ENCODE measurements at places on chromosomes 2 and 18. TPM values are rescaled to one million over a fixed set of nuclear protein-coding genes. Genes with fewer than 3 reads are reported as not detected.

RAX gene
- not detected for total RNA-seq

DNA sequence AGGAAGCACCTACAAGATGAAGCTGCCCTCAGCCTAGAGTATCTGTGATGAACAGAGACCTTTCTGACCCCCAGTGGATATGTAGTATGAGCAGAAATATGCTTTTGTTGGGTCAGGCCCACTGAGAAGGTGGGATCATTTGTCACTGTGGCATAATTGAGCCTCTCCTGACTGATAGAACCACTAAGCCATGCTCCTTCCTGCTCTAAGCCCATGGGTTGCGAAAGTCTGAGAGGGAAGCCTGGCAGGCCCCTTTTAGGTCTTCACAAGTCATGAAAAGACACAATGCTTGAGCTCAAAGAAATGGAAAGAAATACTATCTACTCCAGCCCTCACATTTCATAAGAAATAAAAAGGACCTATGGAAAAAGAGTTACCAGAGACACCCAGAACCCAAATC is 127.7 kb downstream of the TNS1 start:
- DNase-seq = no peak

DNA sequence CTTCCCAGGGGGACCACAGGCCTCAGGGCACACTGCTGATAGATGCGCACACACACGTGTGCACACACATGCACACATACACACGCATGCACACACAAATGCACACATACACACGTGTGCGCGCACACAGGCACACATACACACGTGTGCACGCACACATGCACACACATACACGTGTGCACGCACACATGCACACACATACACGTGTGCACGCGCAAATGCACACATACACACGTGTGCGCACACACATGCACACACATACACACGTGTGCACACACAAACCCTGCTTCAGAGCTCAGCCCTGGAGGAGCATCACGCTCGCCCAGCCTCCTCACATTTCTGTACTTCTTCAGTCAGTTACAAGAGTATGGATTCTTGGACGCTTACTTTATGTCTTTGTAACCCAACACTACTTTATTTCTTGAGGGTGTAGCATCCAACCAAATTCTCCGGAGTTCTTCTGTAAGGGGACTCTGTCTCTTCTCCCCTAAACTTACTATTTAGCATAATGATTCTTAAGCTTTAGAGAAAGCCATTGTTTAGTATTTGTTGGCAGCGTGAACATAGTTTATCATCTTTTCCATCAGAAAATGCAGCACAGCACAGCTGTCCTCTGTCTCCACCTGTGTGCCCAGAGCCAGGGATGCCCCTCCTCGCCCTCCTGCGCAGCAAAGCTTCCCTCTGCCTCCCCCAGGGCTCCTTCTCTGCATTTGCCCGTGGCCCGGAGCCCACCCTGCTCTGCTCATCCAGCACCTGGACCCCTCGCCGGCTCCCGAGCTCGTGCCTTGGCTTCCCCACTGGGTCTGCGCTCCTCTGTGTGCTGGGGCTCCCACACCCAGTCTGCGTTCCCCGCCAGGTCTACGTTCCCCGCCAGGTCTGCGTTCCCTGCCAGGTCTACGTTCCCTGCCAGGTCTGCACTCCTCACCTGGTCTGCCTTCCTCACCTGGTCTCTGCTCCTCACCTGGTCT is 74.4 kb upstream of the CTDP1 start:
- no peak for DNase-seq

DNA sequence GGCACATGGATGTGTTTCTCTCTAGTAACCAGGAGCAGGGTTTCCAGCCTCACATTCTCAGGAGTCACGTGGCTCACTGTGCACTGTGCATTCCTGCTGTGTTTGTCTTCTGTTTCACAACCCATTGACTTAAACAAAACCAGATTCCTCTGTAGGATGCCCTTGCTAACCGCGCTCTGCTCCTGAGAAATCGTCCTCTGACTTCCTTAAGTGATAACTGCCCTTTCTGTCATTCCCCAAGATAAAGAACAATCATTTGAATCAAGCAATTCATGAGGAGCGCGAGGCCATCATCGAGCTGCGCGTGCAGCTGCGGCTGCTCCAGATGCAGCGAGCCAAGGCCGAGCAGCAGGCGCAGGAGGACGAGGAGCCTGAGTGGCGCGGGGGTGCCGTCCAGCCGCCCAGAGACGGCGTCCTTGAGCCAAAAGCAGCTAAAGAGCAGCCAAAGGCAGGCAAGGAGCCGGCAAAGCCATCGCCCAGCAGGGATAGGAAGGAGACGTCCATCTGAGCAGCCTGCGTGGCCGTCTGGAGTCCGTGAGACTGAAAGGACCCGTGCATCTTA is 60.2 kb downstream of the RALBP1 start:
- DNase-seq = no peak

DNA sequence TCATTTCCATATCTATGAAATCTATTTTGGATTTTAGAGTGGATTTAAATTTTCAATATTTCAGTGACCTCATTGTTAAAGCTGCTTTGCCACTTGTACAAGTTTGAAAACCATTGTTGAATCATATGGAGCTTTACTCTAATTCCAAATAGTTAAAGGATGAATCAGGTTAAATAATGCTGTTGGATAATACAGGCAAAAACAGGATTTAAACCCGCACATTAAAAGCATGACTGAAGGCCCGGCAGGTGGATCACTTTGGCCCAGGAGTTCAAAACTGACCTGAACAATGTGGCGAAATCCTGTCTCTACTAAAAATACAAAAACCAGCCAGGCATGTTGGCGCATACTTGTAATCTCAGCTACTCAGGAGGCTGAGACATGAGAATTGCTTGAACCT is 68.3 kb downstream of the RIF1 start:
- DNase-seq = no peak

DNA sequence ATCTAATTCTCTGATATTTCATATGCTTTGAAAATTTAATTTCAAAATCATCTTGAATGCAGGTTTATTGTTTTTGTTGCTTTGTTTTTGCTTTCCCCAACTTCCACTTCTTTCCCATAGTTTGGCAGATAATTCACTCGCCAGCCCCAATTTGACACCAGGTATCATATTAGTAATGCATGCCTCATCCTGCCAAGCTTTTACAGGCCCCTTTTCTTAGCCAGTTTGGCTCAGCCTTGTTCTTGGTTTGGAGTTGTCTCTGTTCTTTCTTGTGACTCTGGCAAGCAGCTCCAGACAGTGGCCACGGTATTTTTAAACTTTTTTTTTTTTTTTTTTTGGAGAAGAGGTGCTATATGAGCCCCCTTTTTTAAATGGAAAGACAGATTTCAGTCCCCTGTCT is 65.3 kb downstream of the PMS1 start:
- no peak for DNase-seq

GALNT3 gene
- total RNA-seq = 9.3 TPM

MAL gene
- 0.29 TPM for total RNA-seq

ZNF804A gene
- 1.5 TPM for total RNA-seq

TACR1 gene
- not detected for total RNA-seq

- DNase-seq = no peak
Observed at GRCh38 chr2:145777914-145778313, 1258.0 kb upstream of the ZEB2 start.

TTLL4 gene
- total RNA-seq = 13.7 TPM

- DNase-seq = no peak
Observed at GRCh38 chr2:134402410-134402809, 148.5 kb downstream of the MGAT5 start.

DNA sequence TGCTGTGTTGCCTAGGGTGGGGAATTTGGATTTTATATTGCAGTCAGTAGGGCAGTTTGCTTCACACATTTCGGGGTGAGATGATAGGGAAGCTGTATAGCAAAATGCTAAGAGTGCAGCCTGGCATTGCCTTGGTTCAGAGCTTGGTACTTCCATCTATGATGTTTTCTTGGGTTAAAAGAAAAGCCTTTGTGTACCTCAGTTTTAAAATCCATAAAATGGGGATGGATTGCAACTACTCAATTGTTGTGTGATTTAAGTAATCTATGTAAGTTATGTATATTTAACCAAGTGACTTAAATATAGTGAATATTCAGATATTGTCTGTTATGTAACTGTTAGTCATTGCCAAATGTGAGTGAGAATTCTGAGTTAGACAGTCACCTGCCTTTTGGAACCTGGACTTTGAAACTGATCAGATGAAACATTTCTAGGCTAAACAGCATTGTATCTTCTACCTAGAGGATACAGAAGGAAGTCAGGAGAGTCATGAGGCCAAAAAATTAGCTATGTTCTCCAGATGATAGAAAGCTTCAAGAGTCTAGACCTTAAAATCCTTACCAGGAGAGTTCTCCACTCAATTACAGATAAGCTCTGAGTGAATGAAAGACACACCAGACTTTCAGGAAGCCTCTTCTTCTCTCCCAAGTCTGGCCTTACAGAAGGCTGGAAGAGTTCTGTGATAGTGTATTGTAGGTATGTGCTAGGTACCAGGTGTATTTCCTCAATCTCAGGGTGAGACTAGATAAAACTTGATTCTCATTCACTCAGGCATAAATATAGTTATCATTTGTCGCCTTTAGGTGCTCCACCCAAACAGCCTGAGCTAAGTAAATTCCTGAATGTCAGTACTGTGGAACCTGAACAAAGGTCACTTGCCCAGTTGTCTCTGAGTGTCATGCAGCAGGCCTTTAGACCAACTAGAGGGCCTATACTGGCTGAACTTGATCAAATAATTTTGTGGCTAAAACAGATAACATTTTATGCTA is 7.5 kb downstream of the RIOK3 start:
- no peak for DNase-seq

BOLL gene
- total RNA-seq = not detected

- DNase-seq = no peak
Observed at GRCh38 chr2:208546860-208547650, 140.5 kb downstream of the PTH2R start.

- no peak for DNase-seq
Observed at GRCh38 chr2:212361174-212361756, 177.3 kb downstream of the ERBB4 start.

DNA sequence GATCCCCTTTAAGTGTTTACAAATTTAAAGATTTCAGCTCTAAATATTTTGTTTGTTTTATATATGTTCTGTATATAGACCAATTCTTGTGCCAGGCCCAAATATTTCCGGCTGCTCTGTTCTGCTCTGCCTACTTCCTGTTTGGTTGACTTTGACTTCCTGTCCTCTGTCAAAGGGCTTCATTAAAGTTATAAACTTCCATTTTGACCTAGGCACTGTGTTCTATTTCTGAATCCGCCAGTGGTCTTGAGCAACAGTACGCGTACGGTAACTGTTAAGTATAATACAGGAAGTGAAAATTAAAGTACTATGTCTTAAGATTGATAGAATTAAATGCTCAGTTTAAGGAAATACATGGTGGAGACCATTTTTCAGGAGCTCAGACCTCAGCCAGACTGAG is 13.5 kb upstream of the REL start:
- no peak for DNase-seq

KIF3C gene
- 16.9 TPM for total RNA-seq

DNA sequence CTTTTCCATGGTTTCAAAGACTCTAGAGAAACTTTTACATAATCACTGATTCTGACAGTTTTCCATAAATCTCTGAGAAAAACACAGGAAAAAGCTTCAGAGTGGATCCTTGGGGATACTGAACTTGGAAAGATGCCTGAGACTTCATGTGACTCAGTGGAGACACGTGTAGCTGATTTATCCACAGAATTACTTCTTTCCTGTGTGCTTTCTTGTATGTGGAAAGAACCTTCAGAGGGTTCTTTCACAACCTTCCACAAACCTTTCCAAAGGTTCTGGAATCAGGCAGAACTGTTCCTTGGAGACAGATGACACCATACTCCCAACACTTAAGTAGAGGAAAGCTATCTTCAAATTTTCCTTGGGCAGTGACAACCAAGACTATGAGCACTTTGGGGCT is 207.2 kb downstream of the RND3 start:
- no peak for DNase-seq

DNA sequence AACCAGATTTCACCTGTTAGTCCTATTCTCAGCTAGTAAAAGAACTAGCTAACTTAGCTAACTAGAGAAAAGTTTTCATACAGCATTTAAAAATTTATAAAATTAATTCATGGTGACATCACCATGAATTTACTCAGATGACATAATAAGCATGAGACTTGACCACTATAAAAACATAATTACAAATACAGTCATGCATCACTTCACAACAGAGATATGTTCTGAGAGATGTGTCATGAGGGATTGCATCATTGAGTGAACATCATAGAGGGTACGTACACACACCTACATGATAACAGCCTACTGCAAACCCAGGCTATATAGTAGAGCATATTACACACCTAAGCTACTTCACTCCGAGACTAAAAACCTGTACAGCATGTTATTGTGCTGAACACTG is 481.3 kb upstream of the CHAC2 start:
- no peak for DNase-seq

SERPINB11 gene
- not detected for total RNA-seq

- DNase-seq = no peak
Observed at GRCh38 chr18:12397254-12397653, 10.5 kb upstream of the PRELID3A start.

GNLY gene
- total RNA-seq = not detected
